Thyroid gland (tissue), 4 donors: ENCODE measurements at places on chromosomes 5 and 9. TPM values are rescaled to one million over a fixed set of nuclear protein-coding genes. Genes with fewer than 3 reads are reported as not detected.
A peak's percentile ranks its signal among the peaks of the same experiment; 100 is the strongest.

SH3GLB2 gene
- 91.2 TPM for total RNA-seq

BARHL1 gene
- not detected for total RNA-seq

SIT1 gene
- total RNA-seq, result 1.1 TPM

DNA sequence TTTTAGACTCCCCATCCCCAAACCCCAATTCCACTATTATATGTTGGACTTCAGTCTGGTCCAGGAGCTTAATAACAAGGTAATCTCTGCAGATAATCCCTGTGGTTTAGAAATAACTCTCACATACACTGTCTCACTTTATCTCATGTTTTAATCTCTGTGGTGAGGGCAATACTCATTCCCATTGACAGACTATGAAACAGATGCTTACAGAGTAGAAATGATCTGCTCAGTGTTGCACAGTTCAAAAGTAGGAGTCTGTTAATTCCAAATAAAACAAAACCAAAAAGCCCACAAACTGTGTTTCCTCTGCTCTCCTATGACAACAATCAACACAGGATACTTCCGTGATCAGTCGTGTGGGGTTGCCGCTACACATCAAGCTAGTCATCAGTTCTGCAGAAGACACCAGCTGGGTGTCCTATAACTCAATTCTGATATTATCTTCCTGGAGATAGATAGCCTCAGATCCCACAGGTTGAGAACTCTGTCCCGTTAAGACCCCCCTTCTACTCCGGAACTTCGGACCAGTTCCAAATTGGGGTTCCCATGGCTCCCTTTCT lies 26.3 kb upstream of the FANCC start:
- no peak overlapping the region for H3K4me3 ChIP-seq
- DNase-seq, result no peak
- H3K27me3 ChIP-seq, result no peaks in the 10 kb centered on the region
- no peak overlapping the region for H3K27ac ChIP-seq

- H3K4me3 ChIP-seq, result no peak overlapping the region
- no peak for DNase-seq
- H3K27ac ChIP-seq, result no peak overlapping the region
- H3K4me1 ChIP-seq, result peaks cover 31% of the 10 kb centered on the region
Measured at GRCh38 chr5:87132696-87133095, 135.0 kb upstream of the RASA1 start.

DNA sequence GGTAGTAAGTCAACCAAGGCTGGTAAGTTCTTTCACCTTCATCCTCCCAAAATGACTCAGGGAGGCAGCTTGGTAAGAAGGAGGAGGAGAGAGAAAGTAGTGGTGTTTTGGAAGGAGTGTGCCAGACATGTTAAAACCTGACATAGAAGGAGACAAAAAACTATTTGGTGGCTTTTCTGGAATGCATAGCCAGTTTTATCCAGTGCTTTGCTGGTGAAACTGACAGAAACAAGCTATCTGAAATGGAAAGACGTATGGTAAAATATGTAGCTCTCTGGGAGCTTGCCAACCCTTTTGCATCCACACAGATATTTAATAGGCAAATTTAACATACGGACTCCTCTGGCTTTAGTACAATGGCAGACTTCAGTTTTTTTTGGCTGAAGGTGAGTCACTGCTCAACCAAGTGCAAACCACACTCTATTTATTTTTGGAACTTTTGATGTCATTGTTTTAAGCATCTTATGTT lies 45.4 kb downstream of the RAB14 start:
- peaks cover 12% of the 10 kb centered on the region for H3K36me3 ChIP-seq
- H3K4me3 ChIP-seq, result no peak overlapping the region
- no peaks in the 10 kb centered on the region for H3K27me3 ChIP-seq

DNA sequence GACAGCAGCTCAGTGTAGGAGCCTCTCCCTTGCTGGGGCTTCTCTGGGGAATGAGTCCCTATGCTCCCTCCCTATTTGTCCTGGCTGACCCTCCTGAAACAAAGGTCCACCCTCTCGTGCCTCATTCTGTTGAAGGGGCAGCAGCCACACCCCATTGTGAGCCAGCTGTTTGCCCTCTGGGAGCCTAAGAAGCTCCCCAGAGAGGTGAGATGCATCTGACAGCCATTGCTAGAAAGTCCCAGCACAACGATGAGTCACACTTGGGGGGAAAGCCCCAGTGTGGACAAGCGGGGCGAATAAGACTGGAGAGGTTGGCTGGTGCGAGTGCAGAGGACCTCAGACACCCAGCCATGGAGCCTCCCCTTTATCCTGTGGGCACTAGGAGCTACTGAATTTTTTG lies 101.4 kb downstream of the PPARGC1B start:
- no peaks in the 10 kb centered on the region for H3K36me3 ChIP-seq
- no peak overlapping the region for H3K27ac ChIP-seq
- DNase-seq, result no peak

DNA sequence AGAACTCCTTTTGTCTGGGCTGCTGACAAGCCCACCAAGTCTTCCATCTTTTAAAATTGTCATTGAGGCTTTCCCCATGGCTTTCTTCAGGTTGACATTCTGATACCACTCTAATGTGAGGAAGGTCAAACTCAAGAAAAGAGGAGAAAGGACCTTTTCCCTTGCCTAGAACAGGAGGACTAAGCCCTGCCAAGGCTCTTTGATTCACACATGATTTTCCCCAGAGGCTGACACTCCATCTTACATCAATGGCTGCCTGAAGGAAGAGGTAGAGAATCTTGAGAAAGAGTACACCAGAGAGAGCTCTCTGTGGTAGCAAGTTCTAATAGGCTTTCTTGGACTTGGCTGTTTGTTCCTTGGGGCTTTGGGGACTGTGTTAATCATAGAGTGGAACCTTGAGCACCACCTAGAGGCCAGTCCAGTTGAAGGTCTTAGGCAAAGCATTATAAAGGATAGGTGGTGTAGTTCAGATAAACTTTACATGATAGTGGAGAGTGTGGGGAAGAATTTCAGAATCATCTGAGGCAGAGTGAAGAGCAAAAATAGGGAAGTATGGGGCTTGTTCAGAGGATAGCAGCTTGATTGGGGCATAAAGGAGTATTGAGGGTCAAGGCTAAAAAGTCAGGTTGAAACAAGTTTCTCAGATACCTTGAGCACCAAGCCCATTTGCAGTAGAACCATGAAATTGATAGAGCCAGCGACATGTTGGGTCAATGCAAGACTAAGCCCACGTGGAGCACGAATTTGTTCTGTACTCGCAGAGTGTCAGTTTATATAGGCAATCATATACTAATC lies 36.7 kb downstream of the NDFIP1 start:
- H3K36me3 ChIP-seq, result peaks cover 22% of the 10 kb centered on the region
- DNase-seq, result peak; percentile 67
- no peak overlapping the region for H3K4me3 ChIP-seq
- H3K4me1 ChIP-seq, result no peaks in the 10 kb centered on the region

GRCh38 chr9:86925686-86926085 lies 21.6 kb downstream of the GAS1 start:
- no peaks in the 10 kb centered on the region for H3K27me3 ChIP-seq
- no peak for DNase-seq
- no peak overlapping the region for H3K27ac ChIP-seq
- H3K36me3 ChIP-seq, result no peaks in the 10 kb centered on the region
- no peaks in the 10 kb centered on the region for H3K4me1 ChIP-seq
- H3K4me3 ChIP-seq, result no peak overlapping the region

- H3K4me3 ChIP-seq, result no peak overlapping the region
- no peak overlapping the region for H3K27ac ChIP-seq
- no peak for DNase-seq
- no peaks in the 10 kb centered on the region for H3K36me3 ChIP-seq
- H3K4me1 ChIP-seq, result peaks cover 3% of the 10 kb centered on the region
Measured at GRCh38 chr5:95647886-95648860, 1.6 kb downstream of the RFESD start.
